ENCODE measurements at places on chromosomes 6 and 20.

GRCh38 chr6:134435814-134436280 lies 117.9 kb upstream of the SGK1 start:
- peak overlapping the region; percentile 70 for H3K4me3 ChIP-seq
- H3K4me1 ChIP-seq, result peaks cover 23% of the 10 kb centered on the region
- H3K27me3 ChIP-seq, result no peaks in the 10 kb centered on the region
- H3K27ac ChIP-seq, result peak overlapping the region; percentile 79
- no peak for DNase-seq

DNA sequence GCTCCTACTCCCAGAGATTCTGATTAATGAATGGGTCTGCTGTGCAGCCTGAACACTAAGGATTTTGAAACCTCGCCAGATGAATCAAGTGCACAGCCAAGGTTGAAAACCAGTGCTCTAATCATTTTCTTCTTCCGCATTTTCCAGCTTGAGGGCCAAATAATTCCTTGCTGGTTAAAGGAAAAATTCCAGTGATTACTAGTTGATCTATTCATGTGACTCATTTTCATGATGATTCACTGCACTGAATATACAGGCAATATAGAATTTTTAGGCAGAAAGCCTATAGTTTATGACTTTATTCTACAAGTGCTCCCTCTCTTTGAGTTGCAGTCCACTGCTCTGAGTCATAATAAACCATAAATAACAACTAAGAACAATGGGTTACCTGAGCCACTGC lies 80.6 kb upstream of the PROKR2 start:
- H3K27me3 ChIP-seq, result peaks cover 20% of the 10 kb centered on the region
- no peak overlapping the region for H3K27ac ChIP-seq
- H3K36me3 ChIP-seq, result no peaks in the 10 kb centered on the region
- no peak overlapping the region for H3K4me3 ChIP-seq

- no peaks in the 10 kb centered on the region for H3K27me3 ChIP-seq
- no peak overlapping the region for H3K27ac ChIP-seq
- H3K4me3 ChIP-seq, result no peak overlapping the region
These were observed 38.7 kb upstream of the PPP1R3G start for GRCh38 chr6:5046430-5046829.

GRCh38 chr6:106751501-106752252 lies 122.3 kb downstream of the QRSL1 start:
- DNase-seq, result no peak
- H3K27me3 ChIP-seq, result no peaks in the 10 kb centered on the region
- H3K36me3 ChIP-seq, result no peaks in the 10 kb centered on the region
- peaks cover 13% of the 10 kb centered on the region for H3K4me1 ChIP-seq
- no peak overlapping the region for H3K4me3 ChIP-seq

DNA sequence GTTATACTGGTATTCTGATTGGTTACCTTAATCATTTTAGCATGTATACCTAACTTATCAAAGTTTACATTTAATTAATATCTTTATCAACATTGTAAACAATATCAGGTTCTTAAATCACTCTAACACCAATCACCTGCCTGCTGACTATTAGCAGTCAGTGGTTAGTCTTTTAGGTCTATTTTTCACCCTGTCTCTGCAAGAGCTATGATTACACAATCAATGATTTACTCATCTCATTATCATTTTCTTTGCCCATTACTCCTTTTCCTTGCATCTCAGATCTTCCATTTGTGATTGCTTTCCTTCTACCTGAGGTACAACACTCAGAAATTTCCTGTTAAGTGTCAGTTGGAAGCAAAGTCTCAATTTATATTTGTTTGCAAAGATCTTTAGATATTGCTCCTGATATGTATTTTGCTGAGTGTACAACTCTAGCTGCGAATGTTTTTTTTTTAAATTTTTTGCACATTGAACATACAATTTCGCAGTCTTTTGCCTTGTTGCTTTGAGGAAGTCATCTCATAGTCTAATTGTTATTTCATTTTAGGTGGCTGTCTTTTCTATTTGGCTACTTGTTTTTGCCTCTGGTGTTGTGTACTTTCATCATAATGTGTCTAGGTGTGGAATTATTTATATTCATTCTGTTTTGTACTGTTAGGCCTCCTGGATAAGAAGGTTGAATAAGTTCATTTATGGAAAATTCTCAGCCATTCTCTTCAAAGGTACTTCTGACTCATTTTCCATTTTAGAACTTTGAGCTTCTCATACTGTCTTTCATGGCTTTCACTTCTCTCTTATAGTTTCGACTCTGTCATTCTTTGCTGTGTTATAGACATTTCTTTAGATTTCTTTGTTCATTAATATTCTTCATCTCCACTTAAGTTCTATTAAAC lies 104.9 kb upstream of the CEP162 start:
- no peak for DNase-seq
- H3K4me3 ChIP-seq, result no peak overlapping the region
- H3K27me3 ChIP-seq, result no peaks in the 10 kb centered on the region
- H3K27ac ChIP-seq, result no peak overlapping the region
